Left renal pelvis (tissue), 4 donors: ENCODE measurements at places on chromosomes 16 and 17. TPM values are rescaled to one million over a fixed set of nuclear protein-coding genes. Genes with fewer than 3 reads are reported as not detected.

GRCh38 chr16:79229361-79229760 lies 371.2 kb downstream of the MAF start:
- DNase-seq = peak; percentile 42

- no peak for DNase-seq
These were observed 39.0 kb upstream of the AKAP1 start for GRCh38 chr17:57045868-57046704.

DNA sequence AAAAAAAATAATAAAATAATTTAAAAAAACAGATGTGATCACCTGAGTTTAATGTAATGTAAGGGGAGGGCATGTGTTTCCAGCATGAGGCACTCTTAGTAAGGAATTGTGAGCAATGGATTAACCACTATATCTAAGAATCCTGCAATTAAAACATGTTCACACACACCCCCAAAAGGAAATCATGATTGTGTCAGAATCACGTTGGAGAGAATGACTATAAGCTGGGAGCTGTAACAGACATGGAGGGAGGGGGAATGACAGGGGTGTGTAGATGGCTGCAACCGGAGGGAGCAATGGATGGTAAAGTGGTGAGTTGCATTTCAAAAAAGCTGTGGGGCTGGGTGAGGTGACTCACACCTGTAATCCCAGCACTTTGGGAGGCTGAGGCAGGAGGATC lies 13.6 kb upstream of the CCL22 start:
- no peak for DNase-seq

TNS4 gene
- 0.20 TPM for polyA plus RNA-seq

- DNase-seq = no peak
These were observed 239.2 kb downstream of the PRKCA start for GRCh38 chr17:66541461-66542128.
